Anterior cingulate cortex (tissue), 58 donors: ENCODE measurements at places on chromosomes 13 and 19.

GRCh38 chr19:4067396-4068046, 822 bp upstream of the ZBTB7A start:
- no peak for DNase-seq

GRCh38 chr13:31862828-31863227, 123.5 kb downstream of the RXFP2 start:
- no peak for DNase-seq

- DNase-seq = no peak
Observed at GRCh38 chr13:44573071-44573470, 3.1 kb downstream of the TSC22D1 start.

- DNase-seq = no peak
Observed at GRCh38 chr13:113815151-113816058, 48.5 kb downstream of the GAS6 start.

DNA sequence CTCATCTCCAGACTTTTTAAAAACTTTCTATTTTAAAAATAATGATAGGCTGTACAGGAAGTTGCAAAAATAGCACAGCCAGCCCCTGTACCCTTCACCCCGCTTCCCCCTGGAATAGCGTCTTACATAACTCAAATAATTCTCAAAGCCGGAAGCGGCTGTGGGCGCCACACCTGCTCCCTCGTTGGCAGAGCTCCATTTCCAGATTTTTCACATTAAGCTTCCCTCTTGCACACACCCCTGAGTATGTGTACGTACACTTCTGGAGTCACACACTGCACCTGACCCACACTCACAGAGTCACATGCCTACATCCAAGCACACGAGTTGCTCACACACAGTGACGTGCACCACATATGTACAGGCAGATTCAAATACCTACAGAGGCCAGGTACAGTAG, 24.9 kb upstream of the DPP9 start:
- no peak for DNase-seq

GRCh38 chr19:49475191-49475917, 1.3 kb downstream of the FLT3LG start:
- no peak for DNase-seq
